ENCODE measurements at places on chromosomes 7 and 10. TPM values are rescaled to one million over a fixed set of nuclear protein-coding genes. Genes with fewer than 3 reads are reported as not detected.

GPNMB gene
- total RNA-seq, result 42.5 TPM

ADCYAP1R1 gene
- total RNA-seq, result 68.2 TPM

ELOVL3 gene
- total RNA-seq, result 0.50 TPM

SPDYE16 gene
- 0.28 TPM for total RNA-seq

HOXA11 gene
- not detected for total RNA-seq

GRCh38 chr10:95384011-95384704, 93.4 kb upstream of the PDLIM1 start:
- DNase-seq, result no peak

GRCh38 chr10:17206210-17206709, 4.8 kb upstream of the TRDMT1 start:
- peak; percentile 10 for DNase-seq

DNA sequence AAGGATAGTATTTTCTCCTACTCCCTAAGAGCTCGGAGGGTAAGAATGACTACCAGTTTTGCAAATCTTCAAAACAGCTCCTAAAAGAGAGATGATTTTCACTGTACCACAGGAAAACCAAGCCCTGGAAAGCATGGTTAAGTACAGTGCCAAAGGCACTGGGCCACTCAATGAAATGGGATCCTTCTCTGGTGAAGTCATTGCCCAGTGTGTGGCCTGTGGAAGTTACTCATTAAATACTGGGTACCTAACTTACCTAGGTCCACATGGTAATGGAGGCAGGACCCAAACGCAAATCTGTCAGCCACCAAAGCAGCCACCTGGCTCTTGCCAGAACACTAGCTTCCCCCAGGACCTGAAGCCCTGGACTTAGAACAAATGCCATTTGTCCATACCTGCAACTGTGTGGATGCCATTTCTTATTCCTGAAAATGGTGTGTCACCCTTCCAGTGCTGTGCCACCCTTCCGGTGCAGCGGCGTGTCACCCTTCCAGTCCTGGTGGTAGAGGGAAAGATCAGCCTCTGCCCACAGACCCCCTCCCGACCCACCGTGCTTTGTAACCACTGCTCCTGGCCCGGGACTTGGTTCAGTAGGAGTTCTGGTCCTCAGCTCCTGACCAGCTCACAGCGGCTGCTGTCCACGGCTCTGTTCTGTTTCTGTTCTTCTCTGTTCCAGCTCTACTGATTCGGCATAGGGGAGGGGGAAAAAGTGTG, 659.2 kb downstream of the SDK1 start:
- no peak for DNase-seq

GRCh38 chr7:7178906-7179305, 3.4 kb upstream of the C1GALT1 start:
- DNase-seq, result no peak

DNA sequence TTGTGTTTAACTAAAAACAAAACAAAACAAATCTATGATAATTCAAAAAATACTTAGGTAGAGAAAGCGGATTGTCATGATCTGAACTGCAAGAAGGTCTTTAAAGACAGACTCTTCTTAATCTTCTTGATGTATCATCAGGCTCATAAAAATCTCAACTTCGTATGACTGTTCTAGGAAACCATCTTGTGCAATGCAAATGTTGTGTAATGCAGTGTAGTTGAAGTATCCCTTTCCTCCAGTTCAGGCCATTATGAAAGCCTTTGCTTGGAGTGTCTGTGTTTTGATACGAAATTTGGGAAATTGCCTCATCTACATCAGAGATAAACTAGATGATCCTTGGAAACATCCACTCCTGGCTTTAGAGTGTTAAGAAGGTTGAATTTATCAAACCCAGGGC, 30.9 kb downstream of the CDK1 start:
- DNase-seq, result no peak

GRCh38 chr10:11181978-11182377, 164.3 kb downstream of the CELF2 start:
- peak; percentile 11 for DNase-seq

GRCh38 chr10:99629625-99629978, 9.4 kb upstream of the SLC25A28 start:
- no peak for DNase-seq

DNA sequence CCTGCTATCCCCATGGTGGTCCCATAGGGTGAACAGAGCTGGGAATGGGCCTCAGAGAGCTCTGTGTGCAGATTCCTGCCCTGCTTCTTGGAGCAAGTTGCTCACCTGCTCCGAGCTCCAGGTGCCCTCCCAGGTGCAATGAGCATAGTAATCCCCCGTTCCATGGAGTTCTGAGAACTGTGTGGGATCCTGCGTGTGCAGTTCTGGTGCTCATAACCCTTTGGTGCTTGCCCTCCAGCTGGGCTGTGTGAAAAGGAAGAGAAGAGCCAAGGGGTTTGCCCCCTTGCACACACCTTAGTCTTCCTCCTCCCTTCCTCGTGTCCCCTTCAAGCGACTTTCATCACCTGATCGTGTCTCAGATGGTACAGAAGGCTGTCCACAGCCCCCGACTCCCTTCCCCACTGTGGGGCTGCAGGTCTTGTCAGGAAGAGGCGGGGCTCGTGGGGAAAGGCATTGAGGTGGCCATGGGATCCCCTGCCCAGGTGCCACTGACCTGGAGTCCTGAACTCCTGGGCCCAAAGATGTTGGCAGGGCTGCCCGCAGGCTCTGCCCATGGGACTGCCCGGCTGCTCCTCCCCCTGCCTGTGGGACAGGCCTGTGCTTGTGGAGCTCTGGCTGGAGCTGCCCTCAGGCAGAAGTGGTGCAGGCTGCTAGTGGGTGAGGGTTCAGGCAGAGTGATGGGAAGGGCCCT, 21.9 kb upstream of the ZNF488 start:
- no peak for DNase-seq

DNA sequence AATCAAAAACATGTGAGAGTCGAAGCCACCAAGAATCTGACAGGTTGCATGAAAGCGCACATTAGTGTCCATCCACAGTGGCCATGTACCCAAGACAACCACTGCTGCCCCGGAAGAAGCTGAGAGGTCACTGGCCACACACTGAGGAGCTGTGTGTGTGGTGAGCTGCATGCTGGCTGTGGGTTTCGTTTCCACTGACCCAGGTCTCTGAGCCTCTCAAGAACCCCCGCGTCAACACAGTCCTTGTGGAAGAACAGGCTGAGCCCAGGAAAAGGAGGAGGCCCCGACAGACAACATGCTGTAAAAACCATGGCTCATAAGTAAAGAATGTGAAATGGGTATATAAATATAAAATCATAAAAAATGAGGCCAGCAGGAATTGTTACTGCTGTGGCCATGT, 8.2 kb downstream of the VIPR2 start:
- DNase-seq, result no peak

GRCh38 chr10:84537447-84537931, 209.1 kb downstream of the CCSER2 start:
- peak; percentile 50 for DNase-seq

DNA sequence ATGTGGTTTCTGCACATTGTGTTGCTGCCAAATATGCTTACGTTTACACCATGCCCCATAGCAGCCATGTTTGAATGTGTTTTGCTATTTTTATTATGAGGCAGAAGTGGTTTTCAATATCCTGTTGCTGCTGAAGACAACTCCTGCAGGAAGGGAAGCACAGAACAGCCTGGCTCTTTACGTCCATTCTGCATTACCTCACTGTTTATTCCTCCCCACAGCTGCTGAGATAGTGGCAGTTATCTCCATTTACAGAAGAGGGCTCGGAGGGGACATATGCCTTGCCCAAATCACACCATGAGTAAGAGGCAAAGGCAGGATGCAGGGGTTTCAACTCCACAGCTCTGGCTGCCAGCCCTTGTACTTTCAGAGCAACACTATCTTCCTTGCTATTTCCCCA, 35.3 kb downstream of the PLPP4 start:
- no peak for DNase-seq

DNA sequence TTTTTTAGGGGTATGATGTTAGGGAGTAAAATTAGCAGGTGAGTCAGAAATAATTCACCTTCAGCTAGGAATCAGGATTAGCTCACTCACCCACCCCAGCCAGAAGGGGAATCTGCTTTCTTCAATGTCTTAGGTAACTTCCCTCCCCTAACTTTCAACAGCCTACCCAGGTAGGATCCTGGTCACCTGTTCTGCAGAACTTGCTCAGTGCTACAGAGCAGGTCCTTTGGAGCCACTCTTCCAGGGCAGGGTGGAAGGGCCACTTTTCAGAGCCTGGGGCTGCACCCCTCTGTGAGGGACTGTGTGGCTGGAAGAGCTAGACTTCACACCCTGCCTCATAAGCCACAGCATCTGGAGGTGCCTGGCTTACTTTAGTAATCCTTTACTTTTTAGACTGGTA, 58.1 kb downstream of the SHH start:
- DNase-seq, result no peak

GRCh38 chr7:77531038-77531437, 6.1 kb upstream of the PTPN12 start:
- DNase-seq, result no peak

DNA sequence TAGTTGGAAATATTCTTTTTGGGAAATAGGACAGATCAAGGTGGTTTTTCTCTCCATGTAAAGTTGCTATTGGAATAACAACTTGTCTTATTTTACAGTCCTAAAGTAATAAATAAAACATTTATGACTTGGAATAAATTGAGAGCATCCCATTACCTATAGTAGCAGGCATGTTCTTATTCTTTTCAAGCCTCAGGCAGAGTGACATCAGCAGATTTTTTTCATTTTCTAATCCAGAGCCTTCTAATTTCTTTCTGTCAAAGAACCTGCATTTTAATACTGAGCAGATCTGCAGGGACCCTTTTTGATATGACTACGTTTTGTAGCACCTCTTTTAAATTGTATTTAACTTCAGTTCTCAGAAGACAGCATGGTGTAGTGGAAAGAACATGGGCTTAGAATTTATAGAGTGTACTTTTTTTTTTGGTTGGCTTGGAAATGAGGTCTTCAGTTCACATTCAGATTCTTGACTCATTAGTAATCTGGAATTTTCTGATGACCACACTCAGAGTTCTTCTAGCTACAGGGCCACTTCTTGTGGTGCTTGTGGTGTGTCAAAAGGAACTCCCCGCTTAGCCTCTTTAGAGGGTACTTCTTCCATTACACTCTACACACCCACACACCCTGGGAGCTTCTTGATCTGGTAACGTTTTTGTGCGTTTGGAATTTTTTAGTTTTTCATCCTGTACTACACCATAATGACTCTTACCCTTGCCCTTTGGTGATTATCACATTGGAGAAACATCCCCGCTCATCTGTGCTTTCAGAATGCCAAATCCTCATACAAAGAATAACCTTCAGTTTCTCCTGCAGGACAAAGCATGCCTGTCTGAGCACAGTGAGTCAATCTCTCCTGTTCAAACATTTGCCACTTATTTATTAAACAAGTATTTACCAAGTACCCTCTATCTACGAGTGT, 34.6 kb downstream of the AGK start:
- DNase-seq, result no peak
